ENCODE measurements at places on chromosomes 13 and 19.

- DNase-seq = no peak
These were observed 121.5 kb upstream of the CSNK1A1L start for GRCh38 chr13:37226971-37227370.

DNA sequence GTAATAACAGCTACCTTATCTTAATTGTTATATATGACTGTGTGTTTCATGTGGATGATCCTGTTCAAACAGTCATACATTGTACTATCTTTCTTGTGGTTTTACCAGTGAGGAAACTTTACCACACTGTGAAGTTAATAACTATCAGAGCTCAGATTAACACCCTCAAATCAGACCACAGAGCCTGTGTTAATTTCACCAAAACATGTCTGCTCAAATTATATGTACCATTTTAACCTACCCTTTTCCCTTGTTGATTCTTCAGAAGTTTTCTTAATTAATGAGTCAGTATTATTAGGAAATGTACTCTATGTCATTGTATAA is 1.8 kb upstream of the ZNF331 start:
- DNase-seq = no peak

DNA sequence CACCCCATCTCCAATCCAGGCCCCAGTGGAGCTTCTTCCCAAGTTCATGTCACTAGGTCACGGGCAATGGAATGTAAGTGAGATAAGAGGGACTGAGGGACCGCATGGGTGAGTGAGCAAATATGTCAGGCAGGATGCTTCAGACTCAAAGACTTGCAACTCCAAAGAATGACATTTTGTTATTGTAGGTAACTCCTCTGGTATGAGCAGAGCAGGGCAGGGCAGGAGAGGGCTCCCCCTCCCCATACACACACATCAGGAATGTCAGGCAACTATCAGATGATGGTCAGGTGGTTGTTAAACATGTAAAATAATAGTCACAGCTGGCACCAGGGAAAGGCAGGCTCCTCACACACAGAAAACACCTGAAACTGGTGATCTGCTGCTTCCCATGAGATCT is 10.6 kb downstream of the ERVV-2 start:
- no peak for DNase-seq

DNA sequence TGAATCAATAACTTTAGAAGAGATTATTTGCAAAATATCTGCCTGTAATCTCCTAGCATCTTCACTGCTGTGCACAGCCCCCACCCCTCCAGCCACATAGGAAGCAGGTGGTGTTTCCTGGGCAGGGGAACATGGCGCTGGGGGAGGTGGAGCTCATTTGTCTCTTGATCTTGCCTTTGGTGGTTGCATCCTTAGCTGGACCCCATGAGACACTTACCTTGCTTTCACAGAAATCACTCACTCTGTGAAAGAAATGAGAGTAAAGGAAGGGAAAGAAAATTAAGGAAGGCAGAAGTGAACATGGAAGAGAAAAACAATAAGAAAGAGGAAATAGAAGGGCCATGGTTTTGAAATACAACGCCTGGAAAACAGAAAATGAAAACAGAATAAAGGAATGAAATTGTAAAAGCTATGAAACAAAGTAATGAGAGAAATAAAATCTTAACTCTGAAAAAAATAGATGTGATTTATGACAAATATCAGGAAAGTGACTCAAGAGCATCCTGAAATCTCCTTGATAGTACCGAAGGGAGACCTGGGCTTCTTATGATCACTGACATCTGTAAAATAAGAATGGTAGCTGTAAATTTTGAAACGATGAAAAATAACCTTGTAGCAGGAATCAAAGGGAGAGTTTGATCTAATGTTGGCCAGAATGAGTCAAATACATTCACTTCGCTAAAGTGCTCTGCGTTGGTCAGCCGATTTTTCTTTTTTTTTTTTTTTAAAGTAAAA is 17.2 kb upstream of the RNASEH2B start:
- no peak for DNase-seq

DNA sequence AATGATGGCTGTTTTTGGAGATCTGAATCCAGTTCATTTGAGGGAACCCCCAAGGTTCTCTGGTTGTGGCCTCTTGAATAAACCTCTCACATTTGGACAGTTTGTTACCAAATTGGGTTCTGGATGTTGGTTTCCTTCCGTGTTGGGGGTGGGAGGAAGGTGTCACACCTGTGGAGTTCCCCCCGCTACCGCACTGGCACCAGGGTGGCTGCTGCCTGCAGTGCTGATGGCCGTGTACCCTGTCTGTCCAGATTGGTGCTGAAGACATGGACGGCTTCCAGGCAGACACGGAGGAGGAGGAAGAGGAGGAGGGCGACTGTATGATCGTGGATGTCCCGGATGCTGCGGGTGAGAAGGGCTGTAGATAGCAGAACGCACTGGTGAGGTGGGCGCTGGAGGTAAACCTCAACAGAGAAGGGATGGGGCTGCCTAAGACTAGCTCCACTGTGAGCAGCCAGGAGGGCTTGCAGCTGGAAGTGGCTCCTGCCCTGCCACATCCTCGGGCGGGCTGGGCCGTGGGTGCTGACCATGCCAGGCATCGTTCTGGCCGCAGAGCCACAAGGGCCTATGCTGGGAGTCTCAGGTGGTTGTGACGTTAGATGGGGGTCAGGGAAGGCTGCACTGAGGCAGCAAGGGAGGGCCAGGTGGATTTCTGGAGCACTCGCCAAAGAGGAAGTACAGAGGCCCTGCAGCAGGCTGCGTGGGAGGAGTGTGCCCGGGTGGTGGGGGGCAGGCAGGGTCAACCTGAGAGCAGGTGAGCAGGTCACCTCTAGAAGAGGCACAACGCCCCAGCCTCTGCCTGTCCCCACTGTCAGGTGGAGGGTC is 15.4 kb downstream of the UBXN6 start:
- DNase-seq = no peak

- no peak for DNase-seq
These were observed 36.5 kb downstream of the SCEL start for GRCh38 chr13:77571956-77572355.

Data from SW 1271 (cell line).